ENCODE measurements at places on chromosomes 6 and 20. TPM values are rescaled to one million over a fixed set of nuclear protein-coding genes. Genes with fewer than 3 reads are reported as not detected.

DNA sequence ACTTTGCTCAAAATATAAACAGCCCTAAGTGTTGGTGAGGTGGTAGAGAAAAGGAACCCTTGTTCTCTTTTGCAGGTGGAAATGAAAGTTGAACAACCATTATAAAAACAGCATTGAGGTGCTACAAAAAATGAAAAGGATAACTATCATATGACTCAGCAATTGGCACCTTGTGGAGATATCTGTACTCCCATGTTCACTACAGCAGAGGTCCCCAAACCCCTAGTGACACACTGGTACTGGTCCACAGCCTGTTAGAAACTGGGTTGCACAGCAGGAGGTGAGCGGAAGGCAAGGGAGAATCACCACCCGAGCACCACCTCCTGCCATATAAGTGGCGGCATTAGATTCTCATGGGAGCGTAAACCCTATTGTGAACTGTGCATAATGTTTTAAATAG is 267.4 kb upstream of the THEMIS start:
- DNase-seq, result no peak

GRCh38 chr6:43970068-43970912 is 157.0 kb downstream of the MRPL14 start:
- DNase-seq, result no peak

- DNase-seq, result no peak
Measured at GRCh38 chr6:28537065-28537464, 11.4 kb downstream of the GPX5 start.

DNA sequence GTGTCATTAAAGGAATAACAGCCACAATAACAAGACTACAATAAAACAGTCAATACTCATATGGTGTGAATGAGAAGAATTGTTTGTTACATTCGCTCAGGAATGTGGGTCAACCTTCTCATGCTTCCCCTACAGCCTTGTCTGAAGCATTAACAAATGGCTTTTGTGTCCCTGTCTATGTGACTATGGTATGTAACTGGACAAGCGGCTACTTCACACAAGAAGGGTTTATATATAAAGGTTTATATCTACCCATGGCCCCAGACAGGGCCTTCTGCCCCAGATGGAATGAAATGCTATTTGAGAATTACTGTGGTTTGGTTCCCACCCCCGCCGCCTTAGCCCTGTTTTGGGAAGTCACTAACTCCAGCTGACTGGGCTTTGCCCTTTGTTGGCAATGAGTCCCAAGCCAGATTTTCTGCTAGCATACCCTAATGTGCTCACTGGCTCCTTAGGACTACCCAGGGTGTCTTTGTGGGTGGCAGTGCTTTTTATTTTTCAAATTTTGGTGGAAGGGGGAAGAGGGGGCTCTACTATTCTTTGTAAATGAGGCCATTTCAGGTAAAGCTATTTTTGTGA is 39.4 kb downstream of the TFAP2A start:
- no peak for DNase-seq

LTV1 gene
- 8.7 TPM for total RNA-seq

HLA-DPB1 gene
- total RNA-seq, result 156 TPM
